ENCODE measurements at places on chromosomes 5 and 9. TPM values are rescaled to one million over a fixed set of nuclear protein-coding genes. Genes with fewer than 3 reads are reported as not detected.

Gene FBXL7
- total RNA-seq, result 4.7 TPM

- no peak for DNase-seq
Measured at GRCh38 chr5:119899981-119900380, 270.6 kb downstream of the FAM170A start.

DNA sequence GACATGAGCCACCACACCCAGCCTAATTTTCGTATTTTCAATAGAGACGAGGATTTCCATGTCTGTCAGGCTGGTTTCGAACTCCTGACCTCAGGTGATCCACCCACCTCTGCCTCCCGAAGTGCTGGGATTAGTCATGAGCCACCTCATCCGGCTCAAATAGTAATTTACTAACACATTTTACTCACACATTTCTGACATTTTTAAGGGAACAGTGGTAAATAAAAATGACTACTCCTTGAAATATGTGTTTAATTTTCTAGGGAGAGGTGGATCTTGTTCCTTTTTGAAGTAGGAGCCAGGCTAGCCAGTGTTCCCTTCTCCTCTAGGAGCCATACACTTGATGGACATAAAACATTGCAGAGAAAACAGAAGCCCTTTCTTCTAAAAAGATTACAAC is 55.2 kb upstream of the ERBIN start:
- DNase-seq, result no peak

- DNase-seq, result no peak
Measured at GRCh38 chr5:5736007-5736406, 313.5 kb downstream of the ICE1 start.

DNA sequence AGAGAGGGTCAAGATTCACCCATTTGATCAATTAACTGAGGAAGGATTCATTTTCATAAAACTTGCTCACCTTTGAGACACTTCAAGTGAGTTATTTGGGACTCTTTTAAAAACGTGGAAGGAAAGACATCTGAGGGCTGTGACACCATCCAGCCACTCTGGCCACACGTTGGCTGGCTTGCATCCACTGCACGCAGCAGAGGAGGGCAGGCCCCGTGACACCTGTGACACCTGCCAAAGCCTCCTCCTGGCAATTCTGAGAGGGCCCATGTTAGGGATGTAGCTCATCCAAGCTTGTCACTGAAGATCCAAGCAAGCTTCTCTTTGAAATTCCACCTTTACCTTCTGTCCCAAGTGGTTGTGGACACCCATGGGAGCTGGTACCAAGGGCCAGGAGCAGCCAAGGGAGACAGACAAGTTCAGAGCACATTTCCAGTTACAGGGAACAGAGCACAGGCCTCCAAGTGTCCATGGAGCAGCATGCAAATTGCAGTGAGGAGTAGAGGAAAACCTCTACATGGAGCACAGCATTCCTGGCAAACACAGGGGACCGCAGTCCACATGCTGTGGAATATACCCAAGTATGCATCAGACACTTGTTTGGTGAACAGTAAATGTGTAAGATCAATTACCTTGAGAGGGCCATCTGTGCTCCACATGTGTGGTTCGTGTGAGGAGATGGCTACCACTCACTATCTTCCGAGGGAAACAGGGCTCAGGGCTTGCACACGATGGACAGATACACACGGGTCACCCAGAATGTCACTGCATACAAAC is 4.8 kb downstream of the PRSS3 start:
- DNase-seq, result no peak

- DNase-seq, result no peak
Measured at GRCh38 chr5:142939006-142939405, 168.8 kb downstream of the ARHGAP26 start.

Gene TAF11L5
- not detected for total RNA-seq

Gene CYFIP2
- 56.5 TPM for total RNA-seq

GRCh38 chr5:9851458-9851857 is 221.3 kb upstream of the TAS2R1 start:
- no peak for DNase-seq

GRCh38 chr9:111902391-111903139 is 6.0 kb downstream of the UGCG start:
- DNase-seq, result no peak

Gene SLC34A1
- total RNA-seq, result not detected

GRCh38 chr9:38026840-38027527 is 42.0 kb downstream of the SHB start:
- no peak for DNase-seq

DNA sequence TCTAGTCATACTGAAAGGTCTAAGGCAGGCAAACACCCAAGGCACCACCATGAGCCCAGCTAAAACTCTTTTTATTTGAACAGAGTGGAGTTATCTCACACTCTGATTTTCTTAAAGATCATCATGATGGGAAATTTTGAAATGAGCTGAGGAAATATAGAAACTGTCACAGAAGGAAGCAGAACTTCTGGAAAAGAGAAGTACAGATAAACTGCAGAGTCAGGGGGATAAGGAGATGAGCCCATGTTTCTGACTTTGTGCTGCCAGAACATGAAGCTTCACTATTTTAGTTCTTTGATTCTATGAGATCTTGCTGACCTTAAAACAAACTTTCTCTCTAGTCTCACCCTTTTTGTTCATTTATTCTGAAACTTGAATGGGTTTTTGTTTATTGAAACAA is 406.5 kb upstream of the EDIL3 start:
- no peak for DNase-seq

DNA sequence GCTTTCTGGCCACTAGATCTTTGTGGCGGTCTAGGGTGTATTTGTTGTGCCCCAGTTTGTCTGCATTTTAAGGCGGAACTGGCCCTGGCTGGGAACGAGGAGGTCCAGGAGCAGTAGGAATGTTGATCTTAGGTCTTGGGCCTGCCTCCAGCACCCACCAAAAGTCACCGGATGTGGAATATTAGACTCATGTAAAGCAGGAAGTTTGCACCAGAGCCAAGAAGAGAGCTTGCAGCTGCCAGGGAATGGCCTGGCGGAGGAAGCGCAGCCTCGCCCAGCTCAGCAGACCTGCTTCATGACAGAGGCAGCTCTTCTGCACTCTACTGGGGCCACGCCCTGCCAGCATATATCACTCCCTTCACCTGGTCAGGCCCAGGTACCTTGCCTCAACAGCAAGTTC is 3.3 kb downstream of the GPX3 start:
- DNase-seq, result no peak

Data from epithelial cell of proximal tubule (primary cell).